ENCODE measurements at places on chromosomes 1 and 21.

- DNase-seq = no peak
These were observed 207.7 kb upstream of the CAMK1G start for GRCh38 chr1:209375671-209376365.

- DNase-seq = no peak
These were observed 11.8 kb downstream of the AHCTF1 start for GRCh38 chr1:246919902-246920301.

GRCh38 chr1:119859647-119860046 lies 36.7 kb downstream of the ADAM30 start:
- DNase-seq = no peak

DNA sequence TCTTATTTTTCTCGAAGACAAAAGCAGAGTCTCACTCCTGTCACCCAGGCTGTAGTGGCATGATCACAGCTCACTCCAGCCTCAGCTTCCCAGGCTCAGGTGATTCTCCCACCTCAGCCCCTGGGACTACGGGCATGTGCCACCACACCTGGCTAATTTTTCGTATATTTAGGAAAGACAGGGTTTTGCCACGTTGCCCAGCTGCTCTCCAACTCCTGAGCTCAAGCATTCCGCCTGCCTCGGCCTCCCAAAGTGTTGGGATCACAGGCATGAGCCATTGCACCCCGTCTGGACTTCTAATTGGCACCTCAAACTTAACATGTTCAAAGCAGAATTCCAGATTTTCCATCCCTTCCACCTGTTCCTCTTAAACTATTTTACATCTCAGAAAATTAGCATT lies 19.0 kb upstream of the LRRC8C start:
- DNase-seq = no peak

GRCh38 chr1:245715291-245715701 lies 560.5 kb downstream of the KIF26B start:
- DNase-seq = peak; percentile 35

- DNase-seq = no peak
These were observed 318.5 kb downstream of the TM2D1 start for GRCh38 chr1:61406467-61406866.

GRCh38 chr1:37058424-37058988 lies 24.2 kb upstream of the GRIK3 start:
- DNase-seq = no peak

GRCh38 chr21:26806801-26807295 lies 38.4 kb downstream of the ADAMTS1 start:
- DNase-seq = no peak

DNA sequence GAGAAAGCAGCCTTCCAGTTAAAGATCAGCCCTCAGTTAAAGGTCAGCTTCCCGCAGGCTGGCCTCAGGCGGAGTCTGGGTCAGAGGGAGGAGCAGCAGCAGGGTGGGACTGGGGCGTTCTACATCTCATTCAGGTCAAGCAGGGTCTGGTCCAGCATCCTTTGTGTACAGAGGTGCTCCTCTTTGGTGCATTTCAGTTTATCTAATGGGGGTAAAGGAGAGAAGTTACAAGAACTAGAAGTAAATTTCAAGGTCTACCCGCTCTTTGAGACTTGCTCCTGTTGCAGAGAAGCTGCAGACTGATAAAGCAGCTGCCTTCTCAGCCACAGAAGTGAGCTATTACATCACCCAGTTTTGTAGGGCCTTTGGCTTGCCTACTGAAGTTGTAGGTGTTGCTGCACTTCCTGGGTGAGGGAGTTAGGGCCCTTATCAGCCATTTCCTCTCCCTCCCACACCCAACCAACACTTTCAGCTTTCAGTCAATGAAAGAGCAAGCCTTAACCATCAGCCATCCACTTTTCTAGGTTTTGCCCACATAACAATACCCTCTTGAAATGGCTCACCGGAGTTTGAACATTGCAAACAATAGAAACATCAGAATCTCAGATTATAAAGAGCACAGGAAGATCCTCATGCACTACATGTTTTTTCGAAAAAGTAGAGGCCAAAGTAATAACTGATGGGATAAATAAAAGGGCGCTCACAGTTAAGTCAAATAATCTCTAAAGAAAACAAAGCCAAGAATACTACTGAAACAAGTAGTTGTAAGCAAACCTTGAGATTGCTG lies 2.8 kb upstream of the NUP210L start:
- no peak for DNase-seq

DNA sequence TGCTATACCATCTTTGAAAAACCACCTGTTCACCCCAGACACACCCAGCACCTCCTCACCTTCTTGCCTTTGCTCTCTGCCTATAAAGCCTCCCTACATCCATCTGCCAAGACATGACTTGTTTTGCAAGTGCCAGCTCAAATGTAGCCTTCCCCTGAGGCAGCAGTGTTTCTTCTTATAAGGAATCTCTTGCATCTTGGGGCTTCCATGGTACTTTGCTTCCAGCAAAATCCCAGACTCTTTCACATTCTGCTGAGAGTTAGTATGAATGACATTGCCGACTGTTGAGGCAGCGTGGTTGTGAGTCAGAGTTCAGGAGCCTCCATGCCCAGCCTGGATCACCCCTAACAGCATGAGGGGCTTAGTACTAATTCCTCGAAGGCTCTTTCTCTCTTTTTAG lies 217.4 kb upstream of the RUNX1 start:
- no peak for DNase-seq

- no peak for DNase-seq
These were observed 329.9 kb upstream of the GREM2 start for GRCh38 chr1:240941701-240942370.

DNA sequence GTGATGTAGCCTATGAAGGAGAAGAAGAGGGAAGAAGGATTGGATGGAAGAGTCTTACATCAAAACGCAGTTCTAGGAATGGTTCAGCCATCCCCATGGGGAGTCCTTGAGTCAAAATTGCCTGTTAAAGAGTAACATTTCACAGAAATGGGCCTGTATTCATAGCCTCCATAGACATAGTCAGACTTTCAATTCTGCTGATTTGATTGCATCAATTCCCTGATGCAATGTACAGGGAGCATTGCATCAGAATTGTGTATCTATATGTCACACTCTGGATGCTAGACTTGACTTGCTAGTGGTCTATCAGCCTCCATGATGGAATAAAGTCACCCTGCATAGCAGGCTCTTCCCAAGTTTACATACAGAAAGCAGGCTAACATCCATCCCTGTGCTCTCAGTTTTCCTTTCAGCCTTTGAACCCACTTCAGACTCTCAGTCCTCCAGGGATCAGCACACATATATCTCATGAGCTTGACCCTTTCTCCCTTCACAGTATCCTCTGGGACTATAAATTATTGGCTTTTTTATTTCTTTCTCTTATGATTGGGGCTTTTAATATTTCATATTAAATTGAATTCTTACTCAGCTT lies 1111.7 kb upstream of the B3GALT2 start:
- no peak for DNase-seq

DNA sequence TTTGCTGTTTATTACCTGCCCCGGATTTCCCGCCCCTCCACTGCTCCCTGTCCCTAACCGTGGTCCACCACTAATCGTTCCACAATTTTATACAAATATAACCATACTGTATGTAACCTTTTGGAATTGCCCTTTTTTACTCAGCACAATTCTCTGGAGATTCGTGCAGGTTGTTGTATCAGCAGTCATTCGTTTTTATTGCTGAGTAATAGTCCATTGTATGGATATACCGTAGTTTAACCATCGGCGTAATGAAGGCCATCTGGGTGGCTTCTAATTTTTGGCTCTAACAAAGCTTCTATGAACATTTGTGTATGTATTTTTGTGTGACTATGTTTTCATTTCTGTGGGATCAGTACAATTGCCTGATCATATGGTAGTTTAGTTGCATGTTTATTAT lies 50.0 kb downstream of the UCK2 start:
- no peak for DNase-seq

- DNase-seq = no peak
These were observed 165.1 kb upstream of the SNX7 start for GRCh38 chr1:98496256-98496995.

- no peak for DNase-seq
These were observed 5.7 kb downstream of the HSD3B2 start for GRCh38 chr1:119420638-119421037.

GRCh38 chr1:80054129-80054528 lies 1047.6 kb upstream of the ADGRL4 start:
- peak; percentile 94 for DNase-seq

DNA sequence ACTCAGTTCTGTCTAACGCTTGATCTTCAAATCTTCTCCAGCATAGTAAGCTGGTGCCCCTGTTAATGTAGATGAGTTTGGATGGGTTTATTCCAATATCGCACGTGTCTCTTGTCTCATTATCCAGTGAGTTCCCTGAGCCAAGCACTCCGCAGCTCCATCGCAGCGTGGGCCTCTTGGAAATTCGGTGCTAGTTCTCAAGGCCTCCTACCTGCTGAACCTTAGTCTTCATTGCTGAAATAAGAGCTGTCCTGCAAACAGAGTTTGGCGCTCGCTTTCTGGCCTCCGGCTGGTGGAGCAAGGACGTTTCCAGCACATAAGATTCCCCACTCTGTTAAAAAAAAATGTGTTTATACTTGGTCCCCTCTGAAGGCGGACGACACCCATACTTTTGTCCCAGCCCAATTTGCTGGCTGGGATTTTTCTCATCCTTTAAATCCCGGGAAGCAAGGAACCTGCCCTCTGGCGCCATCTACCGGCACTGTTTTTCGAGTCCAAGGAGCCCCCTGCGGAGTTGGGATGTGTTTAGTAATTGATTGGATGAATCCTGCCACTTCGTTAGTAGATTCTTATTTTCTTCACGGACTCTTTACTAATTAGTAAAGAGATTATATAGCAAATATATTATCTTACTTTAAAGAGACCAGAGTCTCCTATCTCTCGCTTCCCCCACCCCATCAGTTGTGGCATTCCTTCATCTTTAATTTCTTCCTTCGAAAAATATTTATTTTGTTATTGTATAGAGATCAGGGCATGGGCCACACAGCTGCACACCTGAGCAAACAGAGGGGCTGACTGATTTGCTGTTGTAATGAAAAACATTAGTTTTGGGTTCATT lies 14.7 kb downstream of the JUN start:
- peak; percentile 32 for DNase-seq

DNA sequence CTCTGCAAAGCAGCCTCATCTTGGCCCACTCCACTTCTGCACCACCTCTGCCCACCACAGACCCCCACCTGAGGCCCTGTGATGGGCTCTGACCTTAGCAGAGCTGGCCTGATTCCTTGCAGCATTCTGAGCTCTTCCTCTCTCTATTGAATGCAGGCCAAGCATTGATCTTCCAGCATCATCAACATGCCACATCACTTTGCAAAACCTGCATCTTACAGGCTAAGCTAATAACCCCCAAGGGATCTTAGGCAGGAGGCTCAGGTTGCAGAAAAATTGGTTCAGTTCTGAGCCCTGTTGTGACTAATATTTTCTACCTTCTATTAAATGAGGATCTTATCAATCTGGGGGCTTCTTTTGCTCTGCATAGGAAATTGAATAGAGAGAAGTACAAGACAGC lies 78.7 kb downstream of the ATP1A1 start:
- DNase-seq = peak; percentile 43

GRCh38 chr21:40049031-40049930 lies 182.0 kb downstream of the PCP4 start:
- DNase-seq = peak; percentile 72

- no peak for DNase-seq
These were observed 9.3 kb downstream of the PCSK9 start for GRCh38 chr1:55048453-55049270.

DNA sequence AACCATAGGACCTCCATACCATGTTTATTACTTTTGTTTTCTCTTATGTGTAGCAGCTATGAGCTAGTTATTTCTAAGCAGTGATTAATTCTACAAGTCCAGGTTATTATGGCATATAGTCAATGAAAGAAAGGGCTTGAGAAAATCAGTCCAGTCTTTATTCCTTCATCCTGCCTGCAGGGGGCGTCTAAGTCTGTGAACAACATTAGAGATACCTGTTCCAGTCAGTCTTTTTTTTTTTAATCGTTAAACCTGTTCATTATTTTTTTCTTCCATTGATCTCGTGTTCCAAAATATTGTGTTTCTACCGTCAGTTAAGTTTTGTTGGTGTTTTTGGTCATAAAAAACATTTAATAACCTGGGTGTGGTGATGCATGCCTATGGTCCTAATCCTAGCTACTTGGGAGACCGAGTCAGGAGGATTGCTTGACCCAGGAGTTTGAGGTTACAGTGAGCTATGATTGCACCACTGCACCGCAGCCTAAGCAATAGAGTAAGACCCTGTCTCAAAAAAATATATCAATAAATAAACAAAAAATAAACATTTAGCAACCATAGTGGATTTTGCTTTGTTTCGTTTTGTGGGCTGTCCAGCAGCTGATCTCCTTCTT lies 29.4 kb upstream of the CD2 start:
- DNase-seq = peak; percentile 49

DNA sequence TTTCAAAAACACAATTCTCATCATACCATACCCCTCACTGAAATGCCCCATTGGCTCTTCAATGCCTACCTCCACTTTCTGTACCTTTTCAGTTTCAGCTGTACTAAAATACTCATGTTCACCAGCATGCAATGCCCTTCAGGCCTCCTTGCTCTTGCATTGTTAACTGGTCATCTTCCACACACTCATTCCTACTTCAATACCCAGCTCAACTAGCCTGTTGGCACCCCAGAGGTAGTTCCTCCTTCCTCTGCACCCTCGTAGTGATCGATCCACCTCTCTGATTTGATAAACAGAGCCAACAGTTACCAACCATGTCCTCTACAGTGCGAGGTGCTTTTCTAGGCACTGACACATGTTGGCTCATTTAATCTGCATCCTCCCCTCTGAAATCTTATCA lies 46.7 kb downstream of the PGBD5 start:
- DNase-seq = no peak

DNA sequence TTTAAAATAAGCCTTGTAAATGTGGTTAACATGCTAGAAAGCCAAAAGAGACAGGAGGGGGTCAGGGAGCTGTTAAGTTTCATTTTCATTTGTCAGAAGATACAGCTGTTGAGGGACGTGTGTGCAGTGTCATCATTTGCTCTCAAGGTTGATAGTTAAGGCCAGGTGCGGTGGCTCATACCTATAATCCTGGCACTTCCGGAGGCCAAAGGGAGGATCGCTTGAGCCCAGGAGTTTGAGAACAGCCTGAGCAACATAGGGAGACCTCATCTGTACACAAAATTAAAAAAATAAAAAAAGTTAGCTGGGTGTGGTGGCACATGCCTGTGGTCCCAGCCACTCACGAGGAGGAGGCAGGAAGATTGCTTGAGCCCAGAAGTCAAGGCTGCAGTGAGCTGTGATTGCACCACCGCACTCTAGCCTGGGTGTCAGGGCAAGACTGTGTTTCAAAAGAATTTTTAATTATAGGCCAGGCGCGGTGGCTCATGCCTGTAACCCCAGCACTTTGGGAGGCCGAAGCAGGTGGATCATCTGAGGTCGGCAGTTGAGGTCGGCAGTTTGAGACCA lies 22.7 kb downstream of the ZBTB8OS start:
- no peak for DNase-seq

Measured in NCI-H1436 (cell line).